ENCODE measurements at places on chromosomes 7 and 10.

DNA sequence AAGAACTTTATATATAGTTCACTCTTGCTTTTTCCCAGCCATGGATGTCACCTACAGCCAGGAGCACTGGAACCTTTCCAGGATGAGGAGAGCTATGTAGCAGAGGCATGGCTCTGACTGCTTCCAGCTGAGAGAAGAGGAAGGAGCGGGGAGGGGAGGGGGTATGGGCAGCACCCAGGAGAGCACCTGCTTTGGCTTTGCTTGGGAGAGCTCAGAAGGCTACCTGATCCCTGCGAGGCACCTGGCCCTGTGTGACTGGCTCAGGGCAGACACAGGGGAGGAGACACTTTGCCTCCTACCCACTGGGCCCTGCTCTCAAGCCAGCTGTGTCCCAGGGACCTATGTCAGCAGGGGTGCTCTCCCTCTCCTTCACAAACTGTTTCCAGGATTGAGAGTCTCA is 67.1 kb downstream of the HK1 start:
- DNase-seq, result no peak

DNA sequence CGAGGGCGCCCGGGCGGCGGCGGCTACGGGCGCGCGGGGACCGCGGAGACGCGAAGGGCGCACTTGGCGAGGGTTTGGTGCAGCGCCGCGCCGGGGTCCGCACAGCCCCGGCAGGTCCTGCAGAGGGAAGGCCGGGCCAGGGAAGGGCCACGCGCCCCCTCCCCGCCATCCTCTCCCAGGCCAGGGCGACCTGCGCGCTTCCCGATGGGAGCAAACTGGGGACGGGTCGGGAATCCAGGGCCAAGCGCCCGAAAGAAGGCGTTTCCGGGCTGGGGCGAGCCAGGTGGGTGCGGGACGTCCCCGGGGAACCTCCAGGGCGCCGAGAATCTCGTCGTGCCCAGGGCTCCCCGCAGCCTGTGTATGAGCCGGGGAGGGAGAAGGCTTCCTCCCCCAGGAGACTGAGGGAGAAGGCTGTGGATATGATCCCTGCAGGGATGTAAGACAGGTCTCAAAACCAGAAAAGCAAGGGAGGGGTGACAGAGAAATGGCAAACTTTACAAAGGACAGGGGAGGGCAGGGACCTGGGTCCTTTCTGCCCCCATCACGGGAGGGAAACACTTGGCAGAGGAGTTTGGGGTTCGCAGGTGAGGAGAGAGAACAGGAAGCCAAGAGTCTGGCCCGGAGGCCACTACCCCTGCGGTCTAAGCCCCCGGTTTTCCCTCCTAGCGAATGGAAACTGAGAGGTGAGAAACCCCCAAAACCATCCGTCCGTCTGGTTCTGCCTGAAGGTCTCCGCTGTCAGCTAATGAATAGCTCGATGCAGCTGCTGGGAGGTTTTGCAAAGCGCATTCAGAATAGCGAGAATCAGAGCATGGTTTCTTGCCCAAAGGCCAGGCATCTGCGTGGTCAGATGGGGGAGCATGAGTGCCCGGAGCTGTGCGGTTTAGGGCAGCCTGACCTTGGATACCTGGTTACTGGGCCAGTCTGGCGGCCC is 674 bp downstream of the AMZ1 start:
- peak; percentile 75 for DNase-seq

GRCh38 chr7:6157685-6158423 is 114.6 kb downstream of the CYTH3 start:
- no peak for DNase-seq

DNA sequence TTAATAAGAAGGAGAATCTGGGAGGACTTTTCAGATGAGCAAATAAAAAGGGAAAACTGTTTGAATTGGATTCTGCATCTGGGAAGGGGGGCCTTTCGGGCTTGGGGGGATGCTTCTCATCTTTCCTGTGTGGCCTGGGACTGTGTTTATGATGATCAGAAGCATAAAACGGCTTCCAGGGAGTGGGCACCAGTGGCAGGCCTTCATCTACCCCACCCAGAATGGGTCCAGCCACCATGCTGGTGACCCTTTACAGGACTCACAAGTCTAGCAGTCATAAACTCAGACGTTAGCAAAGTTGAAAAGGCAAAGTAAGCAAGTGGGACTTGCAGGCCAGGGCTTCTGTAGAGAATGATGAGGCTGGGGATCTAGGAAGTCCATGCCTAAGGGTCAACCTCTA is 198.3 kb upstream of the ZMIZ1 start:
- no peak for DNase-seq

GRCh38 chr7:45921699-45922519 is 837 bp upstream of the IGFBP3 start:
- DNase-seq, result peak; percentile 48

- DNase-seq, result no peak
These were observed 66.1 kb downstream of the THNSL1 start for GRCh38 chr10:25082276-25083204.

DNA sequence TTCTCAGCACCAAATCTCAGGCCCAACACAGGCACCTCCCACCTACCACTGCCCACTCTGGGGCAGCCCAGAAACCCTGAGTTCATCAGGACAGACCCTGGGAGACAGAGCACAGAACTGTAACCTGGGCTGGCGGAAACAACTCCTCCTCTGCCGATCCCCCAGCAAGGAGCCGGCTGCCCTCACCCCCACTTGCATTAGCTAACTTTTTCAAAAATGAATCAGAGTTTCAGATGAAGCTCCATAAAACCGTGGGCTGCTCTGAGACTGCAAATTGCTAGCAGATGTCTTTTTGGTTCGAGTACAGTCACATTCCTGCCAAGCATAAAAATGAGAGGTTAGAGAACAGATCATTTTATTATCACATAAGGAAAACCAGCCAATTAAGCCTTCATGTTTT is 93.4 kb upstream of the PARD3 start:
- no peak for DNase-seq

DNA sequence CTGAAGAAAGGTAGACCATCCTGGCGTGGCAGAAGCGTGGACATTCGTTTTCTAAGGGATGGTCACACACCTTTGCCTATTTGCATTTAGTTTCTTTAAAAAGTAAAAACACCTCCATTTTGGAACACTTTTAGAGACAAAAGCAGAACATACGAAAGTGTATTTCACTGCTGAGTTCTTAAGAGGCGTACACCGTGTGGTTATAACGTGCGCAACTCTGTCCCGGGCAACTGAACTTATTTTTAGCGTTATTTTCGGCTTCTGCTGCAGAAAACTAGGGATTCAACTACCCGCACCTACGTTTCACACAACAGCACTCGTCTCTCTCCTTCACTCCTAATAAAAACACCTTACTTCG is 557 bp upstream of the LSM8 start:
- DNase-seq, result peak; percentile 37

DNA sequence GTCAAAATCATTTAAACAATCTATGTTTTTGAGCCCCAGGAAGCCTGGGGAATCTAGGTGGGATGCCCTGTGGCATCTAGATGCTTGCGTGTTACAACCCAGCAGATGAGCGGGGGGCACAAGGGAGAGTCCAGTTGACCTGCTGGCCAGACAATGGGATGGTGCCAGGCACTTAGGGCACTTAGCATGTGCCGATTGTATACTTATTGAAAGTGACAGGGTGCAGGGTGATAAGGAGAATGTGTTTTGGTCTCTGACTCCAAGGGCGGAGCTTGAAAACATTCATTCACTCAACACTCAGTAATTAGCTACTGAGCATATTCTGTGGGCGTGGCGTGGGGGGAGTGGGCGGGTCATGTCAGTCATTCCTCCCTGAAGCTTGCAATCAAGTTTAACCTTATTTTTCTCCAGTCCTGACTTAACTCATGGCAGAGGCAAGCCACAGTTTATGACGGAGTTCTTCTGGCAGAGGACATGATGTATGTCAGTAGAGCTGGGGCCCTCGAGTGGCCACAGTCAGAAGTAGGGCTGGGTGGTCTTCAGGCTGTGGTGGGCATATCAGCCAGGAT is 115.1 kb downstream of the PRKCQ start:
- DNase-seq, result no peak

DNA sequence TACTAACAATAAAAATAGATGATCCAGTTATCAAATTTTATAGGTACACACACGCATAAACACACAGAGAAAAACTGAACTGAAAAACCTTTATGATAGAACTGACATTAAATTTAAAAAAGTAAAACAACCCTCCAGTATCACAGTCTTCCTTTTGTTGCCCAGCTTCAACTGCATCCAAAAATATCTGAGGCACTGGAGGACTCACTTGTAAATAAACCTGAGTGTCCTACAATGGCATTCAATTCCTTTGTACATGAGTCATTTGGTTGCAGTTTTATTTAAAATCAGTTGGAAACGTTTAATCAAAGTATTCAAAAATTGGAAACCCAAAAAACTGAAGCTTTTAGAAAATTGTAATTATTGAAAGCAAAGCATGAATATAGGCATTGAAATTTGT is 265.2 kb upstream of the CSTF2T start:
- DNase-seq, result no peak

DNA sequence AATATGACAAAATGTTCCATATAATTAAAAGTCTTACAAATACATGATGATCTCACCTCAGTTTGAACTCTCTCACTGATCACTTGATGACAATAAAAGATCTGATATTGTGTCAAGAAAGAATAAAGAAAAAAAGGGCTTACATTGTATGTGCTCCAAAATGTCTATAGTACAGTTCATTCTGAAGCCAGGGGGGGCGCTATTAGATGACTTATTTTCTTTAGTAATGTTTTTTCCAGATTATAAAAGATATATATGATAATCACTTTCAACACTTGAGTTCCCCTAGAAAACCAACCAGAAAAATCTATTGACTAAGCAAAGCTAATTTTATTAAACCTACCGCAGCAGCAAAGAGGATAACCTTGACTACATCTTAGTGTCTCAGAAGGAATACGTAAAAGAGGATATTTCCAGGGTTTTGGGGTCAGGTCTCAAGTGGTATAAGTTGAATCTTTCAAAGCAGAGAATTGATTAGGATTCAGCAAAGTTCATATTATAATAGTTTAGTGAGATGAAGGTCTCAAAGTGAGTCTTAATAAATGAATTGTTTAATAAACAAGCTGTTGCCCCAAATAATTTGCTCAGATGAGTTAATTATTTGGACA is 55.8 kb downstream of the PTN start:
- peak; percentile 36 for DNase-seq

GRCh38 chr10:48943096-48943495 is 3.5 kb upstream of the LRRC18 start:
- no peak for DNase-seq

DNA sequence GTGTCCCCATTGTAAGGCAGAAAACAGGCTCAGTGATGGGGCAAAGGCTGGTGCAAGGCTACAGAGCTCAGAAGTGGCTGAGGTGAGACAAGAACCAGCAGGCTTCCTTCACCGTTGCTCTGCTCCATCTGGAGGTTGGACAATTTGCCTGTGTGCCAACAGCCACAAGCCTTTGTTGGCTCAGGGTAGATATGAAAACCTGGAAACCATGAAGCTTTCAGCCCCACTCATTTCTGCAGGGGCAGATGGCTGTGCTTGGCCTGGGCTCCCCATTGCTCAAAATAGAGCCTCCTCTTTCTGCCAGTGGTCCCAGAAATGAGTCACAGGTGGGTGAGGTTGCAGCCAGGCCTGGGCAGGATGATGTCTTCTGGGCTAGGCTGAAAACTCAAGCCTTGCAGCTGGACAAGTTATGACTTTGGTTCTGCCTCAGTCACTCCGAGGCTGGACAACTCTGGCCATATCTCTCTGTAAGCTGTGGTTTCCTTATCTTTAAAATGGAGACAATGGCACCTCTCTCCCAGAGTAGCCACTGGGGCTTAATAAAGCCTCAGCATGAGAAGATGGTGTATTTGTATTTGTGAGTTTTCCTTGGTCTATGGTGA is 12.2 kb upstream of the ZNF273 start:
- DNase-seq, result no peak

DNA sequence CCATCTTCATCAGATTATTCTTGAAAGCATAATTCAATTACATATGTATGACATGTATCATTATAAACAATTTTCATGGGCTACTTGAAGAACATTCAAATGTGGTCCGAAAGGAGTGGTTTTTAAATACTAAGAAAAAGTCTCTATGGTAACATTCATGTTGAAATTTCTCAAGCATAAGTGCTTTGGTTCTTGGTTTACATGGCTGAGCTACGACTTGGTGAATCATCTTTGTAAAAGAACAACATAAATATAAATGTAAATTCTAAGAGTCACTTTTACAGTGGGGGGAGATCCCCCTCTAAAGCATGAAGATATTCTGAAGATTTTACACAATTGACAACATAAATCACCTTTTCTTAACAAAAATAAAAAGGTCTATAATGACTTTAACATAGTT is 118.6 kb downstream of the MAGI2 start:
- no peak for DNase-seq

- no peak for DNase-seq
These were observed 82.1 kb upstream of the PDGFA start for GRCh38 chr7:601595-602340.
